ENCODE measurements at places on chromosomes 1 and 21.
A peak's percentile ranks its signal among the peaks of the same experiment; 100 is the strongest.

- DNase-seq = no peak
Observed at GRCh38 chr1:184840596-184840995, 85.9 kb upstream of the EDEM3 start.

DNA sequence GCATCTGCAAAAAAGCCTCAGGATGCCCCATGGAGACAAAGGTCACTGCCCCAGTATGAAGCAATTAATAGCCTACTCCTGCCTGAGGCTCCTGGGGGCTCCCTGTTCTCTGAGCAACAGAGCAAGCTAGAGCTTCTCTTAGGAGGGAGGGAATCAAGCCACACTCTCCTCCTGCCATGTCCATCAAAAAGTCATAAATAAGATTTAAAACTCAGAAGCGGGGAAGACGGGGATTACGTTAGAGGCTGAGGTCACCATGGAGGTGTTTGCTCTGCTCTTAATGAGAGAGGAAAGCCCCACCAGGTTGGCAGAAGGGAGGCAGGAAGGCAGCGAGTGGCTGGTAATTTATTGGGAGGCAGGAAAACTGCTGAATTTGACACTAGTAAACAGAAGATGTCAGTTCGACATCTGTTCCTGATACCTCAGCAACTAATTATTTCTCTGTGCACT is 98.4 kb upstream of the TNR start:
- DNase-seq = no peak

GRCh38 chr1:161848676-161849075 is 82.6 kb downstream of the ATF6 start:
- DNase-seq = peak; percentile 16

- no peak for DNase-seq
Observed at GRCh38 chr1:44682883-44683265, 8.4 kb downstream of the ARMH1 start.

GRCh38 chr1:178743801-178744200 is 18.8 kb downstream of the RALGPS2 start:
- no peak for DNase-seq

DNA sequence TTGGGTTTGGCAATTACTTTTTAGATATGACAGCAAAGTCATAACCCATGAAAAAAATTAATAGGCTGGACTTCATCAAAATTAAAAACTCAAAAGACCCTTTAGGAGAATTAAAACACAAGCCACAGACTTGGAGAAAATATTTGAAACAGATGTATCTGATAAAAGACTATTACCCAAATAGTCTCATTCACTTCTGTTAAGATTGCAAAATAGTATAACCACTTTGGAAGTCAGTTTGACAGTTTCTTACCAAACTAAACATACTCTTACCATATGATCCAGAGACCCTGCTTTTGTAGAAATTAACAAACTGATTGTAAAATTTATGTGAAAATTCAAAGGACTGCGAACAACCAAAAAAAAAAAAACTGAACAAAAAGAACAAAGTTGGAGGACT is 32.5 kb upstream of the SLC44A3 start:
- no peak for DNase-seq

DNA sequence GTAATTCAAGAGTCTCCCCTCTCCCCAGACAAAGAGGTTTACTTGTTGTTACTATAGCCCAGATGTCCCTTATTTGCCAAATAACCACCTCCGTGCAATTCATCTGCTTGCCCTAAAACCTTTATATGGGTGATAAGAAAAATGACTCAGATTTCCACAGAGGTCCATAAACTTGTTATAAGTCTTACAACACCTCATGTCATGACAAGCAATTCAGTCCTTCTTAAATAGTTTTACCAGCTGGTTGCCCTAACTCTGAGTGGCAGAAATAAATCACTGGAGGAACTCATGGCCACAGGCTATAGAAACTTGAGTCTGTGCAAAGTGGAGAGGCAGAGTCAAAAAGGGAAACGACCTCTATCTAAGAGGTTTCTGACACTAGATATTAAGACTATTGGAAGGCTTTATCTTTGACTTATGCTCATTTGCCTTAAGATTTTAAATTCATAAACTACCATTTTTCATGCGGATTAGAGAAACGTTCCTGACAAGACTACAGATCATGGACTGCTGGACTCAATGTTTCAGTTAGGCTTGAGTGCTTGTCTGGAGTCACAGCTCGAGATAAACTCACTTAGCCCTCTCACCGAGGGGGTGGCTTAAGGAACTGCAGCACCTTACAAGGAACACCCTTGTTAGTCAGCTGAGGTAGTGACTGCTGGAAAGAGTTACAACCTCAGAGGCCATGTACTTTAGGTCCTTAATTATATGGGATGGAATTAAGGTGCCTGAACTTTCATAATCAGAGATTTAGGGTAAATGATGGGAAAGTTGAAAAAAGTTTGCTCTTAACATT is 662.5 kb upstream of the USP24 start:
- peak; percentile 14 for DNase-seq

GRCh38 chr21:16419188-16419921 is 689.6 kb downstream of the USP25 start:
- DNase-seq = peak; percentile 98

Measured in fibroblast of lung (primary cell).